H4 (cell line): ENCODE measurements at places on chromosomes 2 and 18.

GRCh38 chr2:19299522-19299921 is 58.9 kb downstream of the OSR1 start:
- no peak for DNase-seq

- DNase-seq, result peak; percentile 25
Observed at GRCh38 chr2:206442833-206443734, at the start of gene ADAM23. Gene ADAM23, plus strand, starts transcription at chr2:206443532. Its CDS starts 335 bp downstream, at chr2:206443867.

GRCh38 chr2:85213901-85214512 is 80.8 kb downstream of the TCF7L1 start:
- no peak for DNase-seq

DNA sequence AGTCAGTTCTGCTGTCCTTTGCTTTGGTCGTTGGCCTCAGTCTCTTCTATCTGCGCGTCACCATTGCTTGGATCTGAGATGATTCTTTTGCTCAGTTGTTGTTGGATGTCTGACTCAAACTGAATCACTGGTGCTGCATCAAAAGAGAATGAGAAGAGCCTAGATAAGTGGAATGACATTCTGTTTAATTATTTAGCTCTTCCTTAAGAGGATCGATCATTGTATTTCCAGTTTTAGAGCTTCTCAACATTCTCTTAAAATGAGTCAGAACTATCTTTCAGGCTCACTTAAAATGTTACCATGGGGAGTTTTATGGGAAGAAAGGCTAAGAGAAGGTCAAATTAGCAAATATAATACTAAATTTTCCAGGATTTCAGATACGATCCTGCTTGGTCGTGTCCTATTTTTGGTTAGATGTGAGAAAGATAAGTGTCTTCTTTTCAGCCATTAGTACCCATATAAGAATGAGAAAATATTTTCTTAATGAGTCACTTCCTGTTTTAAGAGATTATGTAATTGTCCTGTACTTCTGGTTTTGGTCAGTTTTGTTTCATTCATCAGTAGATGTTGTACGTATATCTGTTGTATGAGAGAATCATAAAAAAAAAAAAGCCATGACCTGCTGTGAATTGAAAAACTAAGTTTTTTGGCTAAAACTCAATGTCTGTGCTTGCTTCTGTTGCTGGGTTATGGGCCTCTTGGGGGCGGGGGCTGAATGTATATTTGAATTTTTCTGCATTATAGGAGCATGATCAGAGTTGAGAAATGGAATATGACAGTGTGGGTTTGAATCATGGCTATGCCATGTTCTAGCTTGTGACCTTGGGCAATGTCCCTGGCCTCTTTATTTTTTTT is 31.6 kb upstream of the CASP10 start:
- peak; percentile 63 for DNase-seq

DNA sequence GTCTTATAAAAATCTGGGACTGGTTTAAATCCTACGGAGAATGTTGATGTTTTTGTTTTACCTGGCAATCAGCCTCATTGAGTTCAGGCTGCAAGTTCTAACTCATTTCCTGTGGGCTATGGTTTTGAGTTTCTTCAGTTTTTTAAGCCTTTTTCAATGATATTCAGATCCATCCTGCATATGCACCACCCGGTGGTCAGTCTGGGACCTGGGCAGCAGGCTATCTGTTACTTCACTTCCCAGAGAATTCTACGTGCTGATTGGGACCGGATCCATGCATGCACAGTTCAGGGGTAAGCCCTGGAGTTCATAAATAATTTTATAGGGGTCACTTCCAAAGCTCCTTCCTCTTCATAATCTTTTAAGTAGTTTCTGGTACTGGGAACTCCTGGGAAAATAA is 339.2 kb upstream of the HNRNPA3 start:
- no peak for DNase-seq
